ENCODE measurements at places on chromosomes 2 and 18.

GRCh38 chr2:235206399-235206798 is 254.6 kb downstream of the SH3BP4 start:
- no peak for DNase-seq

- no peak for DNase-seq
Observed at GRCh38 chr2:212495046-212495445, 43.6 kb downstream of the ERBB4 start.

DNA sequence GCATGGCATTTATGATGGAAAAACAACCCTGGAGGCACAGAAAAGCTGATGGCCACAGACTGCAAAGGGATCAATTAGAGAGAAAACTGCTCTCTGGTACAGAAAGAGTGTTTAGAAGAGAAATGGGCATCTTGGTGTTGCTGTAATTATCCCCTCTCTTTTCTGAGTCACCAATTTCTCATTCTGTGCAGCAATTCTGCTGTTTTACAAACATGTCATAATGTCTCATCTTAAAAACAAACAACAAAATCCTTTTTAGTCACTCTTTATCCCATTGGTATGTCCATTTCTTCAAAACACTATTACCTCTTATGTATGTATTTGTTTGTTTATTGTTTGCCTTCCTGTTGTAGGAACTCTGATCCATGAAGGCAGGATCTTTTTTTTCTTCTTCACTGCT is 73.9 kb upstream of the HK2 start:
- no peak for DNase-seq

GRCh38 chr2:144239306-144239705 is 280.6 kb downstream of the ZEB2 start:
- DNase-seq: no peak

GRCh38 chr2:30759481-30759880 is 47.8 kb downstream of the CAPN13 start:
- DNase-seq: no peak

GRCh38 chr18:13232086-13232917 is 13.7 kb downstream of the LDLRAD4 start:
- no peak for DNase-seq

DNA sequence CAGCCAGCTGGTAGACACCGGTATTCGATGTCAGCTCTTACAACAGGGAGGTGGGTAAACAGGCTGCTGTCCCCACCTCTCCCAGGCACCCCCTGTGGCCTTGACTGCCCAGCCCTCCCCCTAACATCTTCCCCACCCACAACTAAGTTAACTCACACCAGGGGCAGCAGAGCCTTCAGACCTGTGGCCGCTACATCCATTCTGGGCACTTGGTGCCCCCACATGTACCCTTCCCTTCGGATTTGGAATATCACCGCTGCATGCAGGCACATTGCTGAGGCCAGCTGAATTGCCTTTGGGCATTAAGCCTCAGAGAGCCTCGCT is 130.3 kb downstream of the MYCN start:
- no peak for DNase-seq

DNA sequence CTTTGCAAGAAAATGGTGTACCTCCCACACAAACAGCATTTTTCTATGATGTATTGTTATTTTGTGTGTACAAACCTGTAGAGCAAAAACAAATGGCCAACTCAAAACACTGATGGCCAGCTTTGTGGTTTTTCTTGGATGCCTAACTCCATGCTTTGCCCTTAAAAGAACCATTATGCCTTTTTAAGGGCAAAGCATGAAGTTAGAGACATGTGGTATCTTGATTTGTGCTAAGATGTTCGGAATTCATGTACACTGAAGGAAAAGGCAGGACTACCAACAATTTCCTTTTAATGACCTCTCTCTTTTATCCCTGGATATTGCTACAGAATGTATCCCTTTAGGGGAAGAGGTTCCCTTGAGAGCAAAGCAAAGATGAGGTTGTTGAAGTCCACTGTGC is 273.6 kb downstream of the SCG2 start:
- no peak for DNase-seq

DNA sequence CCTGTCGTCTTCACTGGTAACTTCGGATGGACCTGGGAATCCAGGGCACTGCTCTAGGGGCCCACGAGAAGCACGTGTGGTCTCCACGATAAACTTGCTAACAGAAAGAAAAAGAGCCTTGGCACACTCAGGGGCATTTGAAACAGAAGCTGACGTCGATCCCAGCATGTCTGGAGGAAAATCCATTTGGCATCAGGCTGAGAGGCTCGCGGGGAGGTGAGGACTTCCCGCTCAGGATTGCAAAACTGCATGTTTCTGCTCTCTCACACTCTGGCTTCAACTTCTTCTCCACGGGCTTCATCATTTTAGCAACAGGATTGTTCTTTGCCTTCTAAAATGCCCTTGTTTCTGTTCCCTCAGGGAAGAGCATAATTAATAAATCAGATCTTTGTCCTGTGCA is 181.7 kb upstream of the COPS8 start:
- no peak for DNase-seq

DNA sequence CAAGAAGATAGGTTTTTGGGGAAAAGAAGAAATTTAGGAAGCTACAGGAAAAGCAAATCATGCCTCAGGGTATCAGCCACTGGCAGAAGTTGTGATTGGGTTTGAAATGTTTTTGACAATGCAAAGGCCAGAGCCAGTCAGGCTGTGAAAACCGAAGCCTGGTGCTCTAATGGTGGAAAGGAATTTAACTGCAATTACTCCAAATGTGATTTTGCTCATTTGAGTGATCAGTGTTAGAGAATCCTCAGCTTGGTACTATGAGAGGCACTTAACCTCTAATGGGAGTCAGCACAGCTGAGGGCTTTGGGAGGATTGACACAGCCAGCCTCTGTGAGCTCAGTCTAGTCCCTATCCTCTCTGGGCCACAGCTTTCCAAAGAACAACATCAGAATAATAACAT is 176.5 kb downstream of the LRRTM1 start:
- no peak for DNase-seq

DNA sequence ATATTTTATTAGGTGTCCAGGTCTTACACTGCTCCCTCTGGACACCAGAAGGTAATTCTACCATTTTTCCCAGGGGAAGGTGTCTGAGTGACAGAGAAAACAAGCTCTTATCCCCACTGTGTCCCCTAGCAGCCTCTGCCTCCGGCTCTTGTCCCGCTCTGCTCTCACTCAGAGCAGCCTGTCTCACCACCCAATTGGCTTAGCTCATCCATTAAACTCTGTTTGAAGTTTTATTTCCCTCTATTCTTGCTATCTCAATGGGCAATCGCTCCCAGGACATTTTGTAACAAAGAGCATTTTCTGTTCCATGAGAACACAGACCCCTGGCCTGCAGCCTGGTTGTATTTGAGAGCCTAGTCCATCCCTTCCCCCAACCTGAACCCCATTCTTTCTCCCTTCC is 90.6 kb upstream of the LDAH start:
- no peak for DNase-seq

DNA sequence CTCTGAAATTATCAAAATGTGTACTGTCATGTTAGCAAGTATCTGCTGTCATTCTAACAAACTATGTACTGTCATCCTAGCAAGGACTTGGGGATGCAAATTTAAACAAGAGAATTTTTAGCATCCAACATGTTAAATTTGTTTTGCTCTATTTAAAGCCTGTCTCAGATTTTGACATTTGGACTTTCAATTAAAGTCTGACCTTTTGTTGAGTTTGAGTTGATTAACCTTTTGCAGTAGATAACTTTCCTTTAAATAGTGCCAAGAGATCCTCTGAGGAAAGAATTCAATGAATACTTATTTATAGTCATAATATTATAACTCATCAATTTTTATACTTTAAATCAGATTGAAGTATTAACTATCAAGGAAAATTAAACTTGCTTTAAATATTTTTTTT is 80.2 kb downstream of the TDRD15 start:
- DNase-seq: no peak

DNA sequence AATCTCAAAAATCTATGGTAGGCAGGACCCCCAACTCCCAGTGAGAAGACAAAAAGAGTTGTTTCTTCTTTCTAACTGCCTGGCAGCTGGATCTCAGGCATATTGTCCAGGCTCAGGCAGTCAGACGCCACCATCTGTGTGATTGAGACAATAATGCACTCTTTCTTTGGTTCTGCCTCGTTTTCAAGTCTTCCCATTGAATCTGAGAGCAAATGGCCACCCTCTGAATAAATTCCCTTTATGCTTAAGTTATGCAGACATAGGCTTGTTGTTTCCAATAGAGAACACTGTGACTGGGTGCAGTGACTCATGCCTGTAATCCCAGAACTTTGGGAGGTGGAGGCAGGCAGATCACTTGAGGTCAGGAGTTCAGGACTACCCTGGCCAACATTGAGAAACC is 15.3 kb upstream of the CD207 start:
- no peak for DNase-seq

DNA sequence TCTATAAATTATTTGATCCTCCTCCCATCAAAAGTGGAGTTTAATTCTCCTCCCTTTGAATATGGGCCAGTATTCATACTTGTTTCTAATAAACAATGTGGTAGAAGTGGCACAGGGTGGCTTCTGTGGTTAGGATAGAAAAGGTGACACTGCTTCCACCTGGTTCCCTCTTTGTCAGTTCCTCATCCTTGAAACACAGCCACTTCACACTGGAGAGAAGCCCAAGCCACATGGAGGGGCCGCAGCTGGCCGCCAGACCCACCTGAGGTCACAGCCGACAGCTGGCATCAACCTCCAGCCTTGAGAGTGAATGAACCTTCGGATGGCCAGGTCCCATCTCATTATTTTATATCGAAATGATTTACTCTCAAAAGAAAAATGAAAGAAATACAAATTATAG is 27.5 kb upstream of the SLC66A3 start:
- DNase-seq: no peak

DNA sequence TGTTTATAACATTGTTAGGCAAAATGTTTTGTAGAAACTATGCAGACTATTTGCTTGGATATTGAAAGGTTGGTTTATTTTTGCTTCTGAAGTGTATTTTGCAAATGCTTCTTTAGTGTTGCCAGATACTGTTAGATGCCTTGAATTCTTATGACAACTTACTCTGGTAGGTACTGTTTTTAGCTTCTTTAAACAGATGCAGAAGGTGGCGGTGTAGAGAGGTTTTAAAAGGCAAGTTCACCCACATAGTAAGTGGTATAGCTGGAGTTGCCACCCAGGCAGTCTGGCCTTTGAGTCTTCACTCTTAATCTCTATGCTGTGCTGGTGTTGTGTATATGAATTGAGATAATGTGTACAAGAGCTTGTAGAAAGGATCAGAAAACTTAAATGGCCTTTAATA is 3.6 kb downstream of the PCYOX1 start:
- no peak for DNase-seq

DNA sequence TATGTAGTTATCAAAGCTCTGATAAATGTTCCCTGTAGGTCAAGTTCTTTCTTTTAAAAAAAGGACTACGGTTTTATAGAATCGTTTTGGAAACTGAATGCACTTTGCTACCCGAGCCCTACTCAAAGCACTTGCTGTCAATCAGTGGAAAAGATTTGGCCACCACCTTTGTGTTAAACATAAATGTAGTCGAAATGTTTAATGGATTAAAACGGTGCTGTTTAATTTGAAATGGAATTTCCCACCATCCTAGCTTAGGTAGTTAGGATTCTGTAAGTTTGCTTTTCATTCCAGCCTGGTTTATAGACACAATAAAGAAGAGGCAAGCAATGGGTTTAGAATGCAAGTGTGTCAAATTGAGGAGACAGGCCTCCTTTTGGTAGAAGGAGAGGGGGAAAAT is 69.4 kb upstream of the MMADHC start:
- no peak for DNase-seq

DNA sequence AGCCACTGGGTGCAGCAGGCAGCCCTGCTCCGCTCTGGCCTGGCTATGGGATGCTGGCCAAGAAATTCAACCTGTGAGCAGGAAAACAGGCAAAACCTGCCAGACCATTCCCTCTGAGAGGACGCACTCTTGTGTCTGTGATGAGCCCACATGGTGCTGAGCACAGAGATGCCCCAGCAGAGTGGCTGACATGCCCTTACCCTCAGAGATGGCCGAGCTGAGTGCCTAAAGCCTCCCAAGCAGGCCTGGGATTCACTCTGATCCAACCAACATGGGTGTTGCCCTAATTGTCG is 34.3 kb upstream of the TAF1B start:
- DNase-seq: no peak

DNA sequence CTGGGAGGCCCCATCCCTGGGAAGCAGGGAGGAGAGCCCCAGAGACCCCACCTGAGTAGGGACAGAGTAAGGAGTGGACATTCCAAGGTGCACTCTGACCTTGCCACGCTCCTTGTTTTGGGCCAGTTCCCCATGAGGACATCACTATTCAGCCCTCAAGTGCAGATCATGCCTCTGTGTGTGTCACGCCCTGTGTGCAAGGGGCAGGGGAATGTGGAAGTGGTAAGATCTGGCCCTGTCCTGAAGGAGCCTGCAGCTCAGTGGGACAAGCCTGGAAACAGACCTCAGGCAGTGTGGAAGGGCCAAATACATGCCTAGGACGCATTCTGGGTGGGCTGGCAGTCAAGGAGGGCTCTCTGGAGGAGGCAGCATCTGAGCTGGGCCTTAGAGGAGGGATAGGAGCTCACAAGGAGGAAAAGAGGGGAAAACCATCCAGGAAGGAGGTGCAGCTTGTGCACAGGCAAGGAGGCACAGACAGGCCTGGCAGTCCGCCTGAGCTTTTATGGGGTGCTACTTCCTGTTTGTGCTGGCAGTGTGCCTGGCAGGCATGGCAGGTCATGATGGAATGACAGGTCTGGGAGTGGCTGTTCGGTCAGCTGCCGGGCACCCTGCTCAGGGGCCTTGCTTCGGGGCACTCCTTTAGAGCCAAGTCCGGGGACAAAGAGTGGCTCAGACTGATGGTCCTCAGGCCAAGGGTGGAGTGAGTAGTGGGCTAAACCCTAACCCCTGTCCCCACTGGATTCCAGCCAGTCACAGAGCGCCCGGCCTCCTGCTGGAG is 3.3 kb downstream of the KLHL30 start:
- no peak for DNase-seq

GRCh38 chr2:235314371-235314930 is 179.4 kb upstream of the AGAP1 start:
- no peak for DNase-seq

DNA sequence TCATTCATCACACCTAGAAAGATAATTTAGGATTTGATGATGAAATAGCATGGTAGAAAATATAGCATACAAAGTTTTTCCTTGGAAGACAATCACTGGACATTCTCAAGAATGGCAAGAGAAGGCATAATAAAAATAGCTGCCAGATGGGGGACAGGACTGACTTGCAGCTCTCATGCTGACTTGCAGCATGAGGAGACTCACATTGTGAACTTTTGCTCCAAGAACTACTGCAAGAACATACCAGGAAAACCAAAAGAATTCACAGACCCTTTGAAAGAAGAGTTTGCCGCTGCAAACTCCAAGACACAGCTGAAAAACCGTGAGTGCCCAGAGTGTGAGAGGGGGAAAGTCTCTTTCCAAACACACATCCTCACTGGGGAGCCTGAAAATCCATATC is 47.0 kb downstream of the CRYGD start:
- DNase-seq: no peak

DNA sequence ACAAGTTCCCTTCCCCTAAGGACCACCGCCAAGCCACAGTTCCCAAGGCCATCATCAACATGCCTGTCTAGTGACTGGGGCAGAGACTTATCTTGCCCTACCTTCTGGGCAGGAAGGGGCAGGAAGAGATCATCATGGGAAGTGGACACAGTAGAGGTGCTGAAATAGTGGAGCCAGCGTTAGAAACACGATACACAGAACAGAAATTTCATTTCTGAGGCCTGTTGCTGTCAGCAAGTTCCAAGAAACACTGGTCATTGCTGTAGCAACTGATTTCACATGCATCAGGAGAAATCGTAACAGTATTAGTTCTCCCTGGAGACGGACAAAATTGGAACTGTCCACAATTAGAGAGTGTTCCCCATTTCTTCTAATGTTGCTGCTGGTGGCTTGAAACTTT is 83.0 kb downstream of the COLEC12 start:
- no peak for DNase-seq

GRCh38 chr2:207073412-207073800 is 92.3 kb downstream of the KLF7 start:
- no peak for DNase-seq
